ENCODE measurements at places on chromosomes 3 and 15.

DNA sequence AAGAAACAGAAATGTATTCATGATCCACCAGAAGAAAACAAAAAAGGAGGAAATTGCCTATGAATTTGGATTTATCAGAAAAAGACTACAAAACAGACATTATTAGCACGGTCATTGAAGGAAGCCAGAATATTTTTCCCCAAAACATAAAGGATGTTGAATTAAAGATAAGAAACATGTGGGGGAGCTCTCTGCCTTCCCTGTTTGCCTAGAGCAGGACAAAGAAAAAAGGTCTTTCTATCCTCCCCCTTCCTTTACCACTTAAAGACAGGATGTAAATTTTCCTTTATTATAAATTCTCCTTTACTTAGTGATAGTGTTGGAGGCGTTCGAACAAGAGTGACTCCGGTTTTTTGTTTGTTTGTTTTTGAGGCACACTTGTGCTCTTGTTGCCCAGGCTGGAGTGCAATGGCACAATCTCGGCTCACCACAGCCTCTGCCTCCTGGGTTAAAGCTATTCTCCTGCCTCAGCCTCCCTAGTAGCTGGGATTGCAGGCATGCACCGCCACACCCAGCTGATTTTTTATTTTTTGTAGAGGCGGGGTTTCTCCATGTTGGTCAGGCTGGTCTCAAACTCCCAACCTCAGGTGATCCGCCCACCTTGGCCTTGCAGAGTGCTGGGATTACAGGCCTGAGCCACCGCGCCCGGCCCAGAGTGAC is 14.9 kb upstream of the RPN1 start:
- DNase-seq, result no peak

DNA sequence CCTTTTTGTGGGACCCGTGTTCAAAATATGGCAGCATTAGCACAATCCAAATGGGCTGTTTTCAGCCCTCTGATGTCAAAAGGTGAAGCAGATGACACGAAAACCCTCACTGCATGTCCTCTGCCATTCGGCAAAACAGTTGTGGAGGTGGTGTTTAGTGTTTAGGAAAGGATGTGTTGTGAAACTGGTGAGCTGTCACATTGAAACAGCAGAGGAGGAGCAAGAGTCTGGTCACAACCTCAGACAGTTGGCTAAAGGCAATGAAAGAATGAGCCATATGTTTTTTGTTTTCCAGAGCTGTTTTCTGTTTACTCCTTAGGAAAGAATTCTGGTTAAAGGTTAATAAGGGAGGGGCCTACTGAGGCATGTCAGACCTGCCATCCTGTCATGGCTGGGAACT is 140.7 kb downstream of the VPS8 start:
- DNase-seq, result no peak

GRCh38 chr15:98738689-98739401 is 90.5 kb downstream of the IGF1R start:
- no peak for DNase-seq

GRCh38 chr3:128800241-128801187 is 74.5 kb downstream of the RAB7A start:
- peak; percentile 84 for DNase-seq

DNA sequence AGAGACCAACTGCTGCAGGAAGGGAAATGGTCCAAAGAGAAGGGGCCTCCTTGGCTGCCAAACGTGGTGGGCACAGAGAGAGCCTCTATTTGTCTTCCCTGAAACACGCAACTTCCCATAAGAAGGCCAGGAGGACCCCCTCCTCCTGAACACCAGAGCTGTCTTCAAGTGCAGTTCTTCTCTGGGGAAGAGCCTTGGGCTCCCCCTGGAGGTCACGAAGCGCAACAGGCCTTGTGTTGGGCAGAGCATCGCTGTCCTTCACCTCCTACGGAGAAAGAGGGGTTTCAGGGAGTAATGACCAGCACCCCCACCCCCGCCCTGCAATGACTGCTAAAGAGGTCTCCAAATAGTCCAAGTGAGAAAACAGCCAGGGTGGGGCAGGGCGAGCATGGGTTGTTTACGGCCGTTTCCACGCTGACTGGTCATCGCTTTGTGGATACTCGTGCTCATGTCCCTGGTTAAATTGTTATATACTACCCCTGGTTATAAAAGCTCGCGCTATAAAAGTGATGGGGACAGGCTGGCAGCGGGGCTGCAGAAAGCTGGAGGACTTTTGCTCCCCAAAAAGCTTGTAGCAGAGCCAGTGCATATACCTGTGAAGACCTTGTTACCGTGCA is 397.5 kb upstream of the ATP10A start:
- peak; percentile 19 for DNase-seq

DNA sequence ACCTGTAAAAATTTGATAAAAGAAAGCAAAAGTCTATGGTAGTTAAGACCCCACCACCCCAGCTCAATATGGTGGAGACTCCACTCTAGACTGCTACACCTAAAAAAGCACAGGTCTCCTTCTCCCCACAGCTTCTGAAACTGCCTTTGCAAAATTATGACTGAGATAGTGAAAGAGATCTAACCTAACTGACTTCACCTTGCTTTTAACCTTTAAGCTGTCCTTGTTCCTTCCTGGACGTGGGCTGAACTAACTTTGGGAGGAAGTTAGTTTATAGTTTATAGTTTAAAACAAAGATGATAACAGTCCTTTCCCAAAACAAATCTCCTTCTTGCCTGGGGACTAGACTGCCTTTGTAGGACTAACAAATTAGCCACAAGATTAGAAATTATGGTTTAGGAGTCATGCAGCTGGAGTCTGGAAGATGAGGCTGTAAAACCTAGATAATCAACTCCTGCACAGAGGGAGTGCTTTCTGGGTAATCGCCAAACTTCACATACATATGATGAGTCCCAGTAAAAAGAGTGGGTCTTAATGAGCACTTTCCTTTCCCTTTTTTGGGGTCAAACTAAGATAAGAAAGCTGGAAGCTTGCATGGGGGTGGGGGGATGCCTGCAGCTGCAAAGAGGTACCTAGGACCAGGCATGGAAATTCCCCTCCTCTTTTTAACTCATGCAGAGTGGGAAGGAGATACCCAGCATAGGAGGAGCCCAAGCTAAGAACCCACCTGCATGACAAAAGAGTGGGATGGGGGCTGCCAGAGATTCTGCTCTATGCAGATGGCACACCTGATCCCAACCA is 17.5 kb downstream of the CCR8 start:
- no peak for DNase-seq

DNA sequence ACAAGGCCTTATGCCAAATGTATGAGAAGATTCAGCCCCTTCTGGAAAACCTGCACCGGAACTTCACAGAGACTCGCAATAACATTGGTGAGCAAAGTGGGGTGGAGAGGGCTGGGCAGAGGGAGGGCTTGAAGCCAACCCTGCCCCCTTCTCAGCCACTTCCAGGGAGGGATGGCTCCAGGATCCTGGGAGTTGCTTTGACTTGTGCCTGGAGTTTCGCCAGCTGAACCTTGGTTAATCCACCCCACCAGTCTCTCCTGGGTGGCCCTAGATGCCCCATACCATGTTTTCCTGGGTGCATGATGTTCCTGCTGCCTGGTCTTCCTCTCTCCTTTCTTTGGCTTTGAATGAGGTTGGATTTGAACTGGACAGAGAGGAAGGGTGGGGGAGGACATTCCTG is 10.8 kb downstream of the TBC1D21 start:
- no peak for DNase-seq

DNA sequence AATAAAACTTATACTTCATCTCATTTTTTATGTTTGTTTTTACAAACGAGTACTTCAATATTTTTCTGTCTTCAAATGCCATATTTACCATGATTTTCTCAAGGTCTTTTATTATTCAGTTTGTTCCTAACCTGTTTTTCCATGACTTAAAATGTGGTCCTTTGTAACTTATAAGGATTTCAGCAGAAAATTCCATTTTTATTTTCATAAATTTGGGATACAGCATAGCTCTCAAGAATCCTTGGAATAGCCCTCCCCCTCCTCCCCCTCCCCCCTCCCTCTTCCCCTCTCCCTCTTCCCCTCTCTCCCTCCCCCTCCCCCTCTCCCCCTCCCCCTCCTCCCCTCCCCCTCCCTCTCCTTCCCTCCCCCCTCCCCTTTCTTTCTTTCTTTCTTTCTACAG is 14.9 kb upstream of the STX19 start:
- DNase-seq, result no peak

DNA sequence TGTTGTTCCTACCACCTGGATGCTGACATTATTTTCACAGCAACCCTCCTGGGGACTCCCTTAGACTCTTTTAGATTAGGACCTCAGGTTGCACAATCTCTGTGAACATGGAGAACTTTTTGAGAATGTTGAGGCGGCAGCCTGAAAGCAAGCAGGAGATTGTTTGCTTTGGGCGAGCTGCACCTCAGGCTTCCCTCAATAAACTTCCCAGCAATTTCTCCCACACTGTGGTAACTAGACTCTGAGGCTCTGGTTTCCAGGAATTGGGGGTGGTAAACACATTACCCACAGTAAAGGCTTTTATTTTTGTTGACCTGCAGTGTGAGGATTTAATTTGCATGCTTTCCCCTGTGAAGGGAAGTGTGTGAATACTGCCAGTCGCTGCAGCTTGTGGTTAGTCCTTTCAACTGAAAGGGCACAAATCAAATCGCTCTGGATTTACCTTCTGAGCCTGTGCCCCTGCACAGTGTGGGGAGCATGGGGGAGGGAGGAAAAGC is 35.2 kb upstream of the SIAH2 start:
- no peak for DNase-seq

- DNase-seq, result no peak
Observed at GRCh38 chr15:76185716-76186115, 125.6 kb downstream of the ETFA start.

- no peak for DNase-seq
Observed at GRCh38 chr3:162658003-162658402, 1161.4 kb downstream of the OTOL1 start.

DNA sequence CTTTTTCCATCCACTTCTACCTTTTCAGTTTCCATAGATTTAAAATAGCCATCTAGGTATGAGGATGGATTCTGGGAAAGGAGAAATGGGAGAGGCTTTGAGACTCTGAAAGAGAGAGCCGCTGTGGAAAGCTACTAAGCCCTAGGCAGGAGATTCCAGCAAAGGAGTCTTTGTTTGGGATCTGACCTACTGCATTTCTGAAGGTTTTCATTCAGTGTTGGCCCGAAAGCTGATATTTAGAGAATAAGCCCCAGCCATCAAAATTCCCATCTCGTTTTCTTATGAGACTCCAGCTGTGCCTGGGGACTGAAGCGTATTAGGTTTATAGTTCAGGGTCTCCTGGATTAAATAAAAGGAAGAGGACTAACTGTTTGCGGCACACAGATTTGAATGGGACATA is 19.5 kb downstream of the LIPH start:
- DNase-seq, result peak; percentile 49

- peak; percentile 61 for DNase-seq
Observed at GRCh38 chr3:188097791-188098190, 56.2 kb upstream of the LPP start.

DNA sequence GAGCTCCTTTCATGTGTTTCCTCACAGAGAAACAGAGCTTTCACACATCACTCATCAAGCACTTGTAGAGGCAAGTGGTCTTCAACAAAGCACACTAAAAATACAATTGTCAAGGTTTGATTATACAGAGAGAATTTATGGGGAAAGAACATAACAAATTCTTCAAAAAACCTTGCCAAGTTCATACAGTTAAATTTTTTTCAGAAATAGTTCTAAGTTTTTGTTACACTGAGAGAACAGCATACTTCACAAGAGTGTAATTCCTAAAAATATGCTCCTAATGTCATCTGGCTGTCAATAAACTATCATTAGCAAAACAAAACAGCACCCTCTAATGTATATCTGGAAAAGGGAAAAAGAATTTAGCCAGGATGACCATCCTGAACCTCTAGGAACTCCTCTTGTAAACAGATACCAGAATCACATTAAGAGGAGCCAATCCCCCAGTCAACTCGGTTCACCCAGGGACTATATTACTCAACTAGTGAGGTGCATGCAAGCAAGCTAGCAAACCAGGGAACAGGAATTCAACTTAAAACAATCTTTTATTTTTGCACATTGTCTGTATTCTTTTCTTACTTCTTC is 63.3 kb downstream of the RAD18 start:
- DNase-seq, result no peak

DNA sequence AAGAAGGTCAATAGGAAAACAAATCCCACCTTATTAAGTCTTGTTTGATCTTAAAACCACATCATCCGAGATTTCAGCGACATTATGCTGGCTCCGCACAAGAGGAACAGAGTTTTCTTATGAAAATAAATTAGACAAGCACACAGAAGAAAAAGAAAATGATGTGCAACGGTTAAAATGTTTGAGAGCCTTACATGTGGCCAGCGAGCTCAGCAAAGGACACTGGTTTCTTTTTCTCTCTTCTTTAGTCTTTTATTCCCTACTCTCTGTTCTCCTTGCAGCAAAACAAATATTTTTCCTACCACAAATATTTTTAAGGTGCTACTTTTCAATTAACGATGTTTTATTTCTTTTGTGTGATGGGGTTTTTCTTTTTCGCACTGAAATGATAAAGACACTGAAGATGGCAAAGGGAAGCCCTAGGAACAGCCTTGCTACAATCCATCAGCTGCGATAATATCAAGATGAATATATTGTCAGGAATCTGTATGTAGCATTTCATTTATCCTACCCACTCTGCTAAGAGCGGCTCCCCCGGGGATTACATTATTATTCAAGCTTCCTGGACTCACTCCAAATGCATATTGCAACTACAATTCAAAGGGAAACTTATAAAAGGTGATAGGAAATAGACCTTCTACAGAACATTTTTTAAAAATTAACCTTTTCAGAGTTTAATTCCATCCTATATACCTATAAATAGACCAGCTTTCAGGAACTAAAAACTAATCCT is 72.9 kb downstream of the ANXA2 start:
- DNase-seq, result no peak

DNA sequence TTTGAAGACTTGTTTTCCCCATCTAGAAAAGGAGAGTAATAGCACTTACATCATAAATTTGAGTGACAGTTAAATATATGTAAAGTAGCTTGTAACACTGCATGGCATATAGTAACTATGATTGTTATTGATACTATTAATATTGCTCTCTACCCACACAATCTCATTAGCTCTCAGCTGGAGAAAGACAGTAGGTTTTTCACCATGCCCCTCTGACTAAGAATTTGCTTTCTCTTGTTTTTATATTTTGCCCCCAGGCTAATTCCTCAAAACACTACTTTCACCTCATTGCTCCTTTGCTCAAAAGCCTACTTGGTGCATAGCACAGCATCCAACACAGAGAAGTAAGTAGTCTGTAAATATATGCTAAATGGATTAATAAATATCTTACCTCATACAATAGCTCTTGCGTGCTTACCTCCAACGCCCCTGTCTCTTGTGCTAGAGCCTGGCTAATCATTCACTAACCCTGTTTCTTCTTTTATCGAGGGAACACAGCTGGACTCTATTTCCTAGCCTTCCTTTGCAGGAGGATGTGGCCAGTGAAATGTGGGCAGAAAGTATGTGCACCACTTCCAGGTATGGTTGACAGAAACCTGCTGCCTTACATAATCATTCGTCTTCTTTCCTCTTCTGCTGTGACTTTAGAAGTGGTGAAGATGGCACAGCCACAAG is 190.0 kb downstream of the PLCH1 start:
- DNase-seq, result no peak

GRCh38 chr15:80594091-80594889 is 100.8 kb upstream of the ABHD17C start:
- no peak for DNase-seq

- DNase-seq, result no peak
Observed at GRCh38 chr3:36796881-36797280, 32.5 kb upstream of the DCLK3 start.

GRCh38 chr3:112032098-112032731 is 2.3 kb upstream of the TMPRSS7 start:
- no peak for DNase-seq

- DNase-seq, result no peak
Observed at GRCh38 chr15:52178765-52179164, 12.4 kb downstream of the GNB5 start.

Data from globus pallidus (tissue), 1 donor.